DND-41 (cell line): ENCODE measurements at places on chromosomes 5 and 9.
A peak's percentile ranks its signal among the peaks of the same experiment; 100 is the strongest.

DNA sequence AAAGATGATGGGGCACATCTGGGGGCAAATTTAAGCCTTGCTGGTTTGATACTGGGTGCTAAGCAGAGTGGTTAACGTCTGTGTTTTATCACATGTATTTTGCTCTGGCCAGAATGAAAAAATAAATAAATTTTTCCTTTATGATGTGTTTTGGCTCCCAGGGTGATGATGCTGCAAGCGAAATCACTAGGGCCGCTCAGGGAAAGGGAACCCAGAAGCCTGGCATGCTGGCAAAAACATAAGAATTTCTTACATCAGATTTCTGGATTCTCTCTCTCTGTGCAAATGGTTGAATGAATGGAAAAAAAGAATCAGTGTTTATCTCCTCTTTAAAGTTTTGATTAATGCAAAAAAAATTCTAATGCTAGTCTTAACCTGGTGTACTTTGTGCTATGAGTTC is 1975.2 kb upstream of the C9orf72 start:
- DNase-seq: no peak

DNA sequence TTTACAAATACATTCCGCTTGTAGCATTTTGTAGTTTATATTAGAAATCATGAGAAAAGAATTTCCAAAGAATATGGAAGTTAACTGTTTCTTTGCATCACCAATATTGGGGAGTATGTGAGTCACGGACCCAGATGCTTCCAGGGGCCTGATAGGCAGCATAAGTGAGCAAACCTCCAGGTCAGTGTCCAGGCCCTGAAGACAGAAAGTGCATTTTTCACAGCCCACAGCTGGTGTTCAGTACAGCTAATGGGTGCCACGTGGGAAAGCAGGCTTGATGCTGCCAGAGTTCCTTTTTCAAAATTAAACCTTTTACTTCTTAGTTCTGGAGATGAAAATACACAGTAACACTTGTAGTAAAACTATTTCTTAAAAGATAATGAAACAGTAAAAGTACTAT is 454.4 kb upstream of the ACTBL2 start:
- DNase-seq: no peak

- DNase-seq: no peak
Measured at GRCh38 chr9:13378154-13378553, 98.7 kb upstream of the MPDZ start.

GRCh38 chr9:135827866-135828580 is 79.3 kb downstream of the CAMSAP1 start:
- no peak for DNase-seq

DNA sequence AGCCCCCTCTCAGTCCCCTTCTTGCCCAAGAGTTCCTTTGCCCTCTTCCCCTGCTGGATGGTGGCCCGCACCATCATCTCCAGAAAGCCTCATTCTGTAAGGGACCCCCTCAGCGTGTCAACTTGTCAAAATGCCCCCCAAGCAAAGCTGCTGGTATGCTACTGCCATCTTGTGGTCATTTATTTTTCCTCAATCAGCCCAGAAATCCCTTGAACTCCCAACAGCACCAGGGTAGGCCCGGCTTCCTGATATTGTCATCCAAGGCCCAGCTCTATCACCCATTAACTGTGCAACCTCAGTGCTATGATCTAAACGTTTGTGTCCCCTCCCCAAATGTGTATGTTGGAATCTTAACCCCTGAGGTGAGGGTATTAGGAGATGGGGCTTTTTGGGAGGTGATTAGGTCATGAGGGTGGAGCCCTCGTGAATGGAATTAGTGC is 53.2 kb upstream of the FBXW11 start:
- peak; percentile 26 for DNase-seq

GRCh38 chr9:136401173-136401922 is 1.4 kb upstream of the SNAPC4 start:
- DNase-seq: no peak

GRCh38 chr9:129968690-129969485 is 74.1 kb downstream of the FNBP1 start:
- no peak for DNase-seq

DNA sequence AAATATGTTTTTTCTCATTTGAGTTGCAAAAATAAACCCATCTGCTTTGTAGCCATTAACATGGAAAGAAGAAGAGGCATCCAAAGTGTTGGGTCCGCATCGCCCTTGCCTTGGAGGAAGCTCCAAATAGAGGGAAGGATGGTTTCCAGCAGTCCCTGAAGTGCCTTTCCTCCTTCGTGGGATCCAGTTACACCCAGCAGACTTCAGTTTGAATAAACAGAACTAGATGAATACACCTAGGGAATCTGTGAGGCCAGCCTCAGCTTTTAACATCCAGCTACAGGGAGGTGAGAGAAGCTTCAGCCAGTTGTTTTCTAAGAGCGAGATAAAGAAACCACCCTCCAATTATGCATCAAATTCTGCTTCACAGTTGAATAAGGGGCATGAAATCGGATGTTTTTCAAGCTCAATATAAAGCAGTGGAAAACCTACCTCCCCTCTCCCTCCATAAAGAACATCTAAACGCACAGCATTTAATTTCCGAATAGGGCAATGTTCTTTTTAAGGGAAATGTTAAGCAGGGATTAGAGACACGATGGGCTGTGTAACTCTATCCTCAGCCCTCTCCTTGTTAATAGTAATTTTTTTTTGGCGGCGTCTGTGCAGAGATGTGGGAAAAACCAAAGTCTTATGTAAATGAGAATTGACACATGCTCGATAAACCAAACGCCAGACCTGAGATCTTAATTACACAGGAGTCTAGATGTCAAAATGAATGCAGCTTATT is 264.7 kb downstream of the SLIT3 start:
- no peak for DNase-seq

DNA sequence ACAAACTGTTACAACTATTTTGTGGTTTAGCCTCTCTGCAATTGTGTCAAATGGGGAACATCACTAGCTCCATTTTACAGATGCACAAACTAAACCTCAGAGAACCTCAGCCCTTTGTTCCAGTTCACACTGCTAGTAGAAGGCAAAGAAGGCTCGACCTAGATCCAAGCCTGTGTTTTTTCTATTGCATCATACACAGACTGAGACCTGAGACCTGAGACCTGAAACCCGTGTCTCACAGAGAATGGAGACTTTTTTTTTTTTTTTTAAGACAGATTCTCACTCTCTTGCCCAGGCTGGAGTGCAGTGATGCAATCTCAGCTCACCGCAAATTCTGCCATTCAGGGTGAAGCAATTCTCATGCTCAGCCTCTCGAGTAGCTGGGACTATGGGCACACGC is 120.8 kb downstream of the GALNT10 start:
- no peak for DNase-seq

GRCh38 chr9:72533322-72533721 is 11.9 kb downstream of the TMC1 start:
- no peak for DNase-seq

GRCh38 chr9:18756712-18757125 is 276.3 kb downstream of the SAXO1 start:
- no peak for DNase-seq

DNA sequence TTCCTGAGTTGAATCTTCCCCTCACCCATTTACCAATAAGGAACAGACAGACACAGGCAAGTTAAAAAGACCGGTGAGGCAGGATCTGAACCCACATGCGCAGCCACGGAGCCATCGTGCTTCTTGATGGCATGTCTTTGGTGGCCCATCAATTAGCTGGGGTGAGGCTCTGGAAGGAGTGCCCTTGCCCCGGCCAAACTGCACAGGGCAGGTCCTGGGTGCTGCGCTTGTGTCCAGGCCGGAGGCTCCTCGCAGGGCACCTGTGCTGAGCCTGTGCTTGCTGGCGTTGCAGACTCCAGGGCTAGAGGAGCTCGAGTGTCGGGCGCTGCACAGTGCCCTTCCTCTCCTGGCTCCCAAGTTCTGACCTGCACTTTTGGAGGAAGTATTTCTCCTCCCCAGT is 66.4 kb downstream of the PSMB7 start:
- DNase-seq: no peak

GRCh38 chr9:20582150-20582549 is 40.1 kb downstream of the MLLT3 start:
- DNase-seq: no peak

- DNase-seq: no peak
Measured at GRCh38 chr9:106753155-106753671, 109.8 kb upstream of the ZNF462 start.

- no peak for DNase-seq
Measured at GRCh38 chr9:35556776-35557175, 48.3 kb upstream of the TESK1 start.

DNA sequence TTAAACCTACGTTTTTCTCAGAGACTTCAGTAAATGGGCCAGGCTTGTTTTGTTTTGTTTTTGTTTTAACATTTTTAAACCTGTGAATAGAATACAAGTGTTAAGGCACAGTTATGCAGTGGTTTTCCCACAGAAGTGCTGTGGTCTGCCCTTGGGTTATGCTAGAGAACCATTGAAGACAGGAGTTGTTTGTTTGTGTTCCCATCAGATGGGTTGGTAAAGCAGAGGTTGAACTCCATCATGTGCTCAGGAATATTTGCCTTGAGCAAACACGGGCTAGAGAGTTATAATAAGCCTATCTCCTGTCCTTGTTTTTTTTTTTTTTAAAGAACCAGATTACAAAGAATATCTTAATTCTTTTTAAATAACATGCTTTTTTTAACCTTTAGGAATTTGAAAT is 28.5 kb downstream of the RHOBTB3 start:
- DNase-seq: no peak

- DNase-seq: peak; percentile 24
Measured at GRCh38 chr9:85900504-85901201, 40.3 kb upstream of the NAA35 start.

GRCh38 chr9:137369061-137369787 is 53.7 kb downstream of the EXD3 start:
- DNase-seq: no peak

DNA sequence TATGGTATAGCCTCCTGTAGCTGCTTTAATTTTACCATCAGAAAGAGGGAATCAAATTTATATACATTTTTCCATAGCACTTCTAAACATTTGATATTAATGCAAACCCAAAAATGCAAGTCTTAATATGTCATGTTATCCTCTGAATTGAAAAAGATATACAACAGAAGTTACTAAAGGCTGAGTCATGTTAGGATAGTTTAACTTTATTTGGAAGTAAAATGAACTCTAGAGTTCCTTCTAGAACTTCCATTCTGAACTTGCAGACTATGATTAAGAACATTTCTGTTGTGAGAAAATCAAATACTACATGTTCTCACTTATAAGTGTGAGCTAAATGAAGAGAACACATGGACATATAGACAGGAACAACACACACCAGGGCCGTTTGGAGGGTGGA is 317.3 kb upstream of the PRR16 start:
- no peak for DNase-seq

GRCh38 chr5:78268356-78268755 is 26.1 kb downstream of the AP3B1 start:
- DNase-seq: no peak

- DNase-seq: no peak
Measured at GRCh38 chr9:97591535-97591934, 41.6 kb downstream of the TSTD2 start.

- DNase-seq: no peak
Measured at GRCh38 chr9:112232233-112232632, 57.1 kb upstream of the SUSD1 start.

DNA sequence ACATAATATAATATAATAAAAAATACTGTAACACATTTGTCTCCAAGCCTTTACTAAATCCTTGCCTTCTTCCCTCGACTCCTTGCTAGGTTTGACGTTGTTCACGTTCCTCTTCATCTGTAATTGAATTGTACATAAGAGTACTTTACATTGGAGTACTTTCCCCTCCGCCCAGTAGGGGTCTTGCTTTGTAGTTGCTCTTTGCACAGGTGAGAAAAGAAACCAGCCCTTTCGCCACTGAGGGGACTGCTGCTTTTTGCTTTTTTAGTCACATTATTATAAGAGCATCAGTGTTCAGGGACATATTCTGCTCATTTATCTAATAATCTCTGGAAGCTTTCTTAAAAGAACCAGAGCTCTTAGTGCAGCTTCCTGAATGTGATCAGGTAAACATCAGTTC is 115.0 kb downstream of the CETN3 start:
- no peak for DNase-seq

DNA sequence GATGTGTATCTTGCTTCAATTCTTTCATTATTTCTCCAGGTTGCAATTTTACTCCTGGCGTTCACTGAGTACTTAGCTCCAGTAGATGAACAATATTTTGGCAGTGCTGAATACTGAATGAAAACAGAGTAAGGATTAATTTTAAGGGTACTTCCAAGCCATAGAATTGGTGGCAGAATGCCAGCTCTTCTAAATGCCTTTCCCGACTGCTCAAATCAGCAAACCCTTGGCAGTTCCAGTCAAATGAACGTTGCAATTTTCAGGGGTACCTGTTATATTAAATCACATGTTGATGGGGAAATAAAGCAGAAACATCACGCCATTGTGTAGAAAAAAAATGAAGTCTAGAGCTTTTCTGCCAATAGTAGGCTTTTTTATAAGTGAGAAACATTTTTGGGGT is 282.4 kb upstream of the RPS23 start:
- DNase-seq: no peak

DNA sequence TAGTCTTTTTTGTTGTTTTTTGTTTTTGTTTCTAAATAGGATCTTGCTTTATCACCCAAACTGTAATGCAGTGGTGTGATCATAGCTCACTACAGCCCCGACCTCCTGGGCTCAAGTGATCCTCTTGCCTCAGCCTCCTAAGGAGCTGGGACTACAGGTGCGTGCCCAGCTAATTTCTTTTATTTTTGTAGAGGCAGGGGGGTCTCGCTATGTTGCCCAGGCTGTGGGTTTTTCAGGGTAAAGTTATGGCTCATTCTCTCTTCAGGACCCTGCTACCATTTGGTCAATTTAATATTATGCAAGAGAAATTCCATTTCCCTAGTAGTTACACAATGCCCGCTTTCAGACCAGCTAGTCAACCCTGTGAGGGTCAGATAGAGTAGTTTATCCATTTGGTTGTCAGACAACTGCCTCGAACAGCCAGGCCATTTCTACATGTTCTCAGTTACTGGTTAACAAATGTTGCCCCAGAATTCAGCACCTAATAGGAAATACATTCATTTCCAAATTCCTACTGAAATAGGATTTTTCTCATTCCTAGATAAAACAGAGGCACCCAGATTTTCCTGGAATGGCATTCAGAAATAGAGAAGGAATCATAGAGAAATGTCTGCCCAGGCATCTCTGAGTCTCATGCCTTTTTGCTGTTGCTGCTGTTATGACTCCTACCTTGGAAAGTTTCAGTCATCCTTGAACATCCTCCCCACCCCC is 6.4 kb upstream of the GLIS3 start:
- no peak for DNase-seq

GRCh38 chr9:135255841-135256580 is 168.5 kb downstream of the OLFM1 start:
- no peak for DNase-seq

- no peak for DNase-seq
Measured at GRCh38 chr9:112198646-112199045, 23.5 kb upstream of the SUSD1 start.

DNA sequence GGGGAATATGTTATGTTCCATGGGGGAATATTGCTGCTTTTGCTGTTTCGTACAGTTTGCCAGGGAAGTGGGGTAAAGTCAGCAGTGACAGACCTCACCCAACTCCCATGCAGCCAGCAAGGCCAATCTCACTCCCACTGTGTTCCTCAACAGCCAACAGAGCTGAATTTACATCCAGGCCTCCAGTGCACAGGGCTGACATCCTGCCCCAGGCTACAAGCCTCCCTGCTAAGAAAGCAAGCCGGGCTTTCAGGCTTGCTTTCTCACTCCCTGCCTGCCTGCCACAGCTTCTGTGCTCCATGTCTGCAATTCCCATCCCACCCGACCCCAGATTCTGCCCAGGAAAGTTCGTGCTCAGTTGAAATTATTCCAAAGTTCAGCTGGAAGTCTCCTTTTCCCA is 25.5 kb upstream of the SNCAIP start:
- DNase-seq: no peak
